Bronchial epithelial cell (primary cell): ENCODE measurements at places on chromosomes 12 and 14. TPM values are rescaled to one million over a fixed set of nuclear protein-coding genes. Genes with fewer than 3 reads are reported as not detected.

The CFAP73 gene
- not detected in 2 replicates for total RNA-seq

GRCh38 chr12:62911286-62911685 is 23.7 kb downstream of the PPM1H start:
- DNase-seq: no peak

The PLEK2 gene
- total RNA-seq: 20.4 and 111 TPM in 2 replicates

The TMEM179 gene
- total RNA-seq: not detected in 2 replicates

The KRT8 gene
- 146 and 309 TPM in 2 replicates for total RNA-seq

The OR4K5 gene
- not detected in 2 replicates for total RNA-seq

DNA sequence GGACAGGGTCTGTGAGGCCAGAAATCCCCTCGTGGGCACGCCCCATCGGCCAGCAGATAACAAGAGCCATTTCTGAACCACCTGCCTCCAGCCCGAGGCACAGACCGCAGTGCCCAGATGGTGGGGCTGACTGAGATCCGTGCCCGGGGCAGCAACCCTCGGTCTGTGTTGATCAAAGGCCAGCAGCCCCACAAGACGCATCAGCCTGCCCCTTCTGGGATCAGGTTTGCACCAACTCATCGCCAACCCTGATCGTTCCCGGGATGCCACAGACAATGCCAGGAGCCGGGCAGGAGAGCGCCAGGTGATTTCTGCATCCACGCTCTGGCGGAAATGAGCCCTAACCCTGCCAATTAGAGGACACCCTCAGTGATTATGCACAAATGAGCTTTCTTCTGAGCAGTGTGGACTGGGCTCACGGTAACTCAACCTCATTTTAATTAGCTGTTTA is 64.5 kb downstream of the TESC start:
- DNase-seq: no peak

GRCh38 chr14:103231376-103232019 is 102.5 kb upstream of the EIF5 start:
- no peak for DNase-seq

DNA sequence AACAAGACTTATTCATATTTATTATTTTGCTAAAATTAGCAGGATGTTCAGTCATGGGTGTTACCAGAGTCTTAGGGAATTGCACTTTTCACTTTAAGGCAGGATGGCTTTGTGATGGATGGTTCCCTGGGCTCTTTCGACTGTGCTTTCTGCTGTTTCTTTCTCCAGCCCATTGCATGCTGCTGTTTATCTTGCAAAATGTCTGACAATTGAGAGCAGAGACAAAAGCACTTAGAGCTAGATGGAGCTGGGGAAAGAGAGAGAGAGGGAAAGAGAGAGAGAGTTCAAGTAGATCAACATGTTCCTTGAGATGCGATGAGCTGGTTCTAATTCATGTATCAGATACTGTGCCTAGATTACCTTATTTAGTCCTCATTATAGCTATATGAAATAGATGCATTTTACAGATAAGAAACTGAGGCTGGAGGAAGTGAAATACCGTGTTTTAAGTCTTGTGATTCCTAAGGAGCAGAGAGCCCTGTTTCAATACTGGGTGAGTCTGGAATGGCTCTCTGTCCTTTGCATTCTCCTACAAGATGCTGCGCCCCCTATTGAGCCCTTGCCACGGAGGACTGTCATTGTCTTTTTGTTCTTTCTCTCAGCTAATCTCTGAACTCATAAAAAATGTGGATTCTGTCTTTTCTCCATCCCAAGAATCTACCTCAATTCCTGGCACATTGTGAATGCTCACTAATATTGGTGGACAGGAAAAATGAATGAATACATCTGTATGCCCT is 227.9 kb downstream of the ALG10B start:
- DNase-seq: no peak

The POU6F1 gene
- 0.26 and 0.64 TPM in 2 replicates for total RNA-seq

DNA sequence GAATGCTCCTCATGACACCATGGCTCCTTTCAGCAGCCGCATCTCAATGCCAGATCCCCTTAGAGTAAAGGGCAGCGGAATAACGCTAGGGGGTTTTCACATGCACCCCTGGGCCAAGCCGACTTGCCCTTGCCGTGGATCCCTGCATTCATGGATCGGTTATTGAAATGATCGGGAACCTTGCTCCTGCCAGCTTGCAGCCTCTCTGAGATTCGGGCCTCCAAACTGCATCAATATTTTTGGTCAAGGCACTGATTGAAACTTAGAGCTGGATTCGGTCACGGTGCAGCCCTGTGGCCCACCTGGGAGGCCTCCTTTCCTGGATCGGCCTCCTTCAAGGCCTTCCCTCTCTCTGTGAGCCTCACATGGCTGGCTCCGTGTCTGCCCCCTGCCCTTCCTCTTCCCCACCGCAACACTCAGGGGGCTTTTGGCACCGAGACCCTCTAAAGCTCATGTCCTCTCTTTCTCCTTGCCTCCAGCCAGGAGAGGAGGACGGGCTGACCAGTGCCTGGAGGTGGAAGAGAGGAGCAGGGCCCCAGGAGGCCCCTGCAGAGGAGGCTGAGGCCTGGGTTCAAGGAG is 1.8 kb downstream of the PTPN6 start:
- no peak for DNase-seq

- DNase-seq: peak; percentile 2
Observed at GRCh38 chr12:51475543-51475942, 50.9 kb downstream of the SLC4A8 start.

- peak; percentile 85 for DNase-seq
Observed at GRCh38 chr12:19402211-19402610, 37.1 kb upstream of the AEBP2 start.

GRCh38 chr12:76180401-76181277 is 96.2 kb upstream of the NAP1L1 start:
- DNase-seq: no peak

The KITLG gene
- 18.2 and 22.4 TPM in 2 replicates for total RNA-seq

DNA sequence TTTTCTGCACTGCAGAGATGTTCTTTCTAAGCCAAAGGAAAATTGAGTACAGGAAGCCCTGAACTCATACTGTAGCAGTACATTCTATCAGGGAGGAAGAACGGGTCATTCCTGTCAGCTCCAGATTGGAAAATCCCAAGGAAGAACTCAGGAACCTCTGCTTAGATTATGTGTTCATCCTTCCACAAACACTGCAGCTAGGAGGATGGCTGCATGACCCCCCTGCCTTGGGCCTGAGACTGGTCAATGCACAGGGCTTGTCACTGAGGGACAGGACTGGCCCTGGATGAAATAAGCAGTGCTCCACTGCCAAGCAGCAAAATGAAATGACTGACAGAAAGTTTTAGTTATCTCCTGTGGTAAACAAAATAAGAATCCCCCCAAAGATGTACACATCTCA is 1406.8 kb upstream of the TMEM132C start:
- no peak for DNase-seq

DNA sequence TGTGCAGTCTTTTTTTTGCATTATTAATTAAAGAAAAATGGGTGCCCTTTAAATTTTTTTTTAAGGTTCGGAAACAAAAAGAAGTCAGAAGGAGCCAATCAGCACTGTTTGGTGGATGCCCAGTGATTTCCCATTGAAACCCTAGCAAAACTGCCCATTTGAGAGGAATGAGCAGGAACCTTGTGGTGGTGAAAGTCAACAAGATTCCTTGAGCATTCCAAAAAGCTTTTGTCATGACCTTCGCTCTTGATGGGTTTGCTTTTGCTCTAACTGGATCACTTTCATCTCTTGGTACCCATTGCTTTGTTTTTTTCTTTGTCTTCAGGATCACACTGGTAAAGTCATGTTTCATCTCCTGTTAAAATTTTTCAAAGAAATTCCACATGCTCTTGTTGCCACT is 54.1 kb downstream of the ADIPOR2 start:
- no peak for DNase-seq

The HOXC9 gene
- total RNA-seq: not detected in 2 replicates

The RIPK3 gene
- total RNA-seq: 2.4 and 4.7 TPM in 2 replicates

DNA sequence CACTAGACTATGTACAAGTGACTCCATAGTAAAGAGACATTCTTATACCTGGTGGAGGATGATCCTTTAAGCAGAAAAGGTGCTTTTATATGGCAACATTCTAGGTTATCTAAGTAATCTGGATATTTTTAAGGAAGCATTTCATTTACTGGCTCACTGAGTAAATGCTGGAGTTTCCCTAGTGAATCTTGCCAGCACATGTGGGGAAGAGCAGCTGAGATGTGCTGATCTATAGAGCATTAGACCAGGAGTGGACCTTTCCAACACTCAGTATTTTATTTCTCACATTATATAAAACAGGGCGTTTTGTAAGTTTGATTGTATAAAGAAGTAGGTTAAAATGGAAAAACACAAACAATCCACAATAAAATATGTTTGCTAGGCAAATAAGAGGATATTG is 478.5 kb downstream of the ATP23 start:
- DNase-seq: peak; percentile 53

The KRT7 gene
- total RNA-seq: 532 and 895 TPM in 2 replicates

DNA sequence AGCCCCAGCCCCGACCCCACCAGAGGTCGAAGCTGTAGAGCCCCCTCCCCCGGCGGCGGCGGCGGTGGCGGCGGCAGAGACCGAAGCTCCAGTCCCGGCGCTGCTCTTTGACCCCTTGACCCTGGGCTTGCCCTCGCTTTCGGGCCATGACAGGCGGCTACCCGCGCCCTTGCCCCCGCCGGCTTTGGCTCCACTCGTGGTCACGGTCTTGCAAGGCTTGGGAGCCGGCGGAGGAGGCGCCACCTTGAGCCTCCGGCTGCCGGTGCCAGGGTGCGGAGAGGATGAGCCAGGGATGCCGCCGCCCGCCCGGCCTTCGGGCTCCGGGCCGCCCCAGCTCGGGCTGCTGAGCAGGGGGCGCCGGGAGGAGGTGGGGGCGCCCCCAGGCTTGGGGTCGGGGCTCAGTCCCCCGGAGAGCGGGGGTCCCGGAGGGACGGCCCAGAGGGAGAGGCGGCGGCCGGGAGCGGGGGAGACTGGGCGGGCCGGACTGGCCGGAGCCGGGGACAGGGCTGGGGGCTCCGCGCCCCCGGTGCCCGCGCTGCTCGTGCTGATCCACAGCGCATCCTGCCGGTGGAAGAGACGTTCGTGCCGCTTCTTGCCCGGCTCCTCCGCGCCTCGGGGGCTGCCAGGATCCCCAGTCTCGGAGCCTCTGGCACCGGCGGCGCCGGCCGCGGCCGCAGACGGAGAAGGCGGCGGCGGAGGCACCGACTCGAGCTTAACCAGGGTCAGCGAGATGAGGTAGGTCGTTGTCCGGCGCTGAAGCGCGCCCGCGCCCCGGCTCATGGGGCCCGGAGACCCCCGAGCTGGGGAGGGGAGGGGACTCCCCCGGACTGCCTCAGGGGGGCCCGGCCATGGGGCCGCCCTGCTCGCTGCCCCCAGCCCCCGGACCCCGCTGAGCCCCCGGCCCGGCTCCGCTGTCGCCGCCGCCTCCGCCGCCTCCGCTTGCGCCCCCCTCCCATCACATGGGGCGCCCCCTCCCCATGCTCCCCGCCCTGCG is 778 bp downstream of the AGAP2 start:
- no peak for DNase-seq

The CCDC184 gene
- total RNA-seq: not detected in 2 replicates

- DNase-seq: no peak
Observed at GRCh38 chr12:109771746-109772621, 58.4 kb downstream of the FAM222A start.

The CBX5 gene
- total RNA-seq: 13.2 and 16.0 TPM in 2 replicates

The IGFBP6 gene
- 75.5 and 81.6 TPM in 2 replicates for total RNA-seq

The CLBA1 gene
- total RNA-seq: 8.4 and 14.1 TPM in 2 replicates

DNA sequence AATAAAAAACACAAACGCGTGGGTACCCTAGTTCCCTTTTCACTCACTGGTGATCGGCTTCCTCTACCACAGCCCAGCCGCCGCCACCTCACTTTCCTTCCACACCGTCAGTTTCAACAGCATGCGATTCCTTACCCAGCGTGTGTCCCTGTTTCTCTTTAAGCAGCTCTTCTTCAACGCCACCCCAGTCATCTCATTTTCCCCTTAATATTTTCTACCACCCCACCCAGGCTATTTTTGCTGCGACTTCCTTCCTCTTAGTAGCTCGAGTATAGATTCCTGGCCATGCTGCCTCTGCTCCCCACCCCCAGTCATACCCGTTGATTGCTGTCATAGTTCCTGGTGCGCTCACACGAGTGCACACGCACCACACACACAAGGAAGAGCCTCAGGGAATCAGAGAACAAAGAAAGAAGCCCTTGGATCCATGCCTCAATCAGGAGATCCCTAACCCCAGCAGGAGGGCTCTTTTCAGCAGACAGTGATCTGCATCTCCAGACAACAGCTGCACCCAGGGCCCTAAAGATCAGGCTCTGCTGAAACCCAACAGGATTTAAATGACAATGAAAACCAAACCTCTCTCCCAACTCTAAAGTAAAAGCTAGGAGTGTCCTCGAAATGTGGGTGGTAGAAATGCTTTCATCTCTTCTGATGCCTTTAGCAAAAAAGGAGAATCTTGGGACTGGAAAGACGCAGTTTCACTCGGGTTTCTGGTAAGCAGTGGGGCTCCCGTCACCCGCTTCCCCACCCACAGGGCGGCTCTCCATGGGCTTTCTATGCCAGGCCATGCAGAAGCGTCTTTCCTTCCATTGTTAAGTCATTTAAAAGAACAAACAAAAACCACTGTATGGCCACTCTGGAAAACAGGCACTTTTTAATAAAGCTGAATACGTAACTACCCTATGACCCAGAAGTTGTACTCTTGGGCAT is 23.8 kb downstream of the VPS37B start:
- peak; percentile 88 for DNase-seq

The NFE2 gene
- not detected in 2 replicates for total RNA-seq

DNA sequence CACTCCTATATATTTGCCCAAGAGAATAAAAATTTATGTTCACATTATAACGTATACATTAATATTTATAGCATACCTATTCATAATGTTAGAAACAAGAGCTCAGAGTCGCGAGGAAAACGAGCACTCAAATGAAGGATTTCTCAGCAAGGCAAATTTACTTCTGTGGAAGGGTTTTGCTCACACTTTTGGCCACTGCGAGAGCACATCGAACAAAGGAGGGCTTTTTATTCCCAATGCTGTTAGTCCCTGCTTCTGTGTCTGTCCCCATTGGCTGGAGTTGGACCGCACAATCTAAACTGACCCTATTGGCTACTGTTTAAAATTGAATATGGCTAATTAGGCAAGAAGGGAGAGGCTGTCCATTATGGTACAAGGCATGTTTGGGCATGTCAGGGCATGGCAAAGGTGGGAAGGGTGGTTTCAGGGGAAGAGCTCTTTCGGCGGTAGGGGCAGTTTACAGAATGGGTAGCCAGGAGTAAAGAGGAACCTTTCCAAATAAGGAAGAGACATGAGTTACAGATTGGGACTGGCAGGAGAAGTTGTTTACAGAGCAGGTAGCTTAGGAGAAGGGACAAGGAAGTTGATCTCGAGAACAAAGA is 702.9 kb downstream of the TRHDE start:
- DNase-seq: no peak

The TMEM260 gene
- total RNA-seq: 19.5 and 21.5 TPM in 2 replicates

The PIGH gene
- 17.9 and 19.1 TPM in 2 replicates for total RNA-seq

The SPTSSA gene
- total RNA-seq: 12.9 and 13.2 TPM in 2 replicates

GRCh38 chr14:49895480-49895879 is 2.6 kb downstream of the ARF6 start:
- DNase-seq: peak; percentile 38

- DNase-seq: no peak
Observed at GRCh38 chr14:102768223-102769048, 8.8 kb upstream of the TRAF3 start.

GRCh38 chr12:90280033-90280432 is 571.4 kb upstream of the ATP2B1 start:
- DNase-seq: peak; percentile 73
